Ovary (tissue), 10 donors: ENCODE measurements at places on chromosomes 6 and 20. TPM values are rescaled to one million over a fixed set of nuclear protein-coding genes. Genes with fewer than 3 reads are reported as not detected.

AVP gene
- polyA plus RNA-seq: not detected

GRCh38 chr6:8749465-8749864, 314.1 kb upstream of the SLC35B3 start:
- DNase-seq: no peak

- no peak for DNase-seq
Measured at GRCh38 chr6:139265512-139266190, 26.1 kb downstream of the TXLNB start.

- no peak for DNase-seq
Measured at GRCh38 chr20:58019027-58019849, 209.2 kb downstream of the ANKRD60 start.

TTLL9 gene
- 0.30 TPM for polyA plus RNA-seq

FUCA2 gene
- polyA plus RNA-seq: 34.6 TPM

OPRM1 gene
- polyA plus RNA-seq: not detected

KCNK16 gene
- polyA plus RNA-seq: not detected
